ENCODE measurements at places on chromosomes 6 and 20.

DNA sequence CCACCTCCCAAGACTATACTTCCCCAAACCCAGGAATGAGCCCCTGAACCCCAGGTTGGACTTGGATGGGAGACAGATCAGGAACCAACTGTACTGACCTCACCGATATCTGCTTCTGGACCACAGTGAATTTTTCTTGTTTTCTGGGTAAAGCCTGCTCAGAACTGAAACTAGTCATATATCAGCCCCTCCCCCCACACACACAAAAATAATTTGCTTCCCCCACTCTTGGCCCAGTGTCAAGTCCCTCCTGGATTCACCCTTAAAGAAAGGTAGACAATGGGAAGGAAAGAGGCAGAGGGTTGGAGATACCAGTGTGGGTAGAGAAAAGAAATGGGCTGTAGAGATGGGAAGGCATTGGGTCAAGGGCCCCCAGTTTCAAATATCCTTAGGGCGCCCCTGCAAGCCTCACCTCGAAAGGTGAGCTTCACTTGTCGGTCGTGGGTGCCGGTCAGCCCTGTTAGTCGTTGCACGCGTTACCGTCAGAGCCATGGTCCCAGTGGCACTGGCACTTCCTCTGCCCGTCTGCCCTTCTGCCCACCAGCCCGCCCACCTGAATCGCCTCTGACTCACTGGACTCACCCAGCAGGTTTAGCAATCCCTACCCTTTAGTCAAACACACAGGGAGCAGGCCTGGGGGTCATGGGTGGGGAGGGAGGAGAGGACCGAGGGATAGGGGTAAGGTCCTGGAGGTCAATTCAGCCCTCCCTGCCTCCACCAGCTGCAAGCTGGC, 8.5 kb upstream of the SPAG4 start:
- DNase-seq = no peak

DNA sequence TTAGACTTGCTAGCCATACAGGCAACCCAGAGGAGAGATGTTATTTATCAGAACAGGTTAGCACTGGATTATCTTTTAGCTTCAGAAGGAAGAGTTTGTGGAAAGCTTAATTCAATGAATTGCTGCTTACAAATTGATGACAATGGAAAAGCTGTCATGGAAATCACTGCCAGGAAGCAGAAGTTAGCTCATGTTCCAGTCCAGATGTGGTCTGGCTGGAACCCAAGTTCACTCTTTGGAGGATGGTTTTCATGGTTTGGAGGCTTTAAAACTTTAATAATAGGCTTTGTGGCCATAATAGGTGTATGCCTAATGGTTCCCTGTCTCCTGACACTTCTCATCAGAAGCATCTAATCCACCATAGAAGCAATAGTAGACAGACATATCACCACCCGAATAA, 699.0 kb downstream of the PHF3 start:
- no peak for DNase-seq

- no peak for DNase-seq
These were observed 14.6 kb downstream of the TSPYL4 start for GRCh38 chr6:116239256-116239655.

GRCh38 chr20:20427227-20427864, 59.4 kb downstream of the INSM1 start:
- DNase-seq = no peak

GRCh38 chr20:57711311-57711712, 1.5 kb upstream of the PMEPA1 start:
- no peak for DNase-seq

GRCh38 chr6:51411496-51412125, 592.9 kb downstream of the TFAP2B start:
- no peak for DNase-seq

DNA sequence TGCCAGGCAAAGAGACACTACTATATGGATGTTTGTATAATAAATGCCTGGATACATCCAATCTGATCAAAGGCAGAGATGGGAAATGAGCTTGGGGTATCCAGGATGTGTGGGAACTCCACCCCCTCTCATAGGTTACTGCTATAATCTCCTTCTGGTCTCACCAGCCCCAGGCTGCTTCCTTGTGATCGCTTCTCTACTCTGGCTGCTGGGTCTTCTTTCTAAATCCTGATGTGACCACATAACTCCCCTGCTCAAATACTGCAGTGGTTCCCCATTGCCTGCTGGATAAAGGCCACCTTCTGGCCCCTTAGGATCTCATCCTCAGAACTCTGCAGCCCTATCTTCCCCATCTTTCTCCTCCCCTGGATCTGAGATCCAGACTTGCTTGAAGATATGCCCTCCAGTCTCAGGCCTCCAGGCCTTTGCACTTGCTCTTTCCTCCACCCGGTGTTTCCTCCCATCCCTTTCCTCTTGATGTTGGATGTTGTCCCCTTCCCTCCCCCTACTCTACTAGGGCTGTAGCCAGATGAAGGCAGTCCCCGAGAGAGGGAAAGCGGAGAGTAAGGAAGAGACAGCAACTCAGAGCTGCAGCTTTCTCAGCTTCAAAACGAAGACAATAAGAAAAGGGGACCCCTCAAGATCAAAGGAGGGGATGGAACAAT, 828 bp upstream of the XKR7 start:
- DNase-seq = no peak

DNA sequence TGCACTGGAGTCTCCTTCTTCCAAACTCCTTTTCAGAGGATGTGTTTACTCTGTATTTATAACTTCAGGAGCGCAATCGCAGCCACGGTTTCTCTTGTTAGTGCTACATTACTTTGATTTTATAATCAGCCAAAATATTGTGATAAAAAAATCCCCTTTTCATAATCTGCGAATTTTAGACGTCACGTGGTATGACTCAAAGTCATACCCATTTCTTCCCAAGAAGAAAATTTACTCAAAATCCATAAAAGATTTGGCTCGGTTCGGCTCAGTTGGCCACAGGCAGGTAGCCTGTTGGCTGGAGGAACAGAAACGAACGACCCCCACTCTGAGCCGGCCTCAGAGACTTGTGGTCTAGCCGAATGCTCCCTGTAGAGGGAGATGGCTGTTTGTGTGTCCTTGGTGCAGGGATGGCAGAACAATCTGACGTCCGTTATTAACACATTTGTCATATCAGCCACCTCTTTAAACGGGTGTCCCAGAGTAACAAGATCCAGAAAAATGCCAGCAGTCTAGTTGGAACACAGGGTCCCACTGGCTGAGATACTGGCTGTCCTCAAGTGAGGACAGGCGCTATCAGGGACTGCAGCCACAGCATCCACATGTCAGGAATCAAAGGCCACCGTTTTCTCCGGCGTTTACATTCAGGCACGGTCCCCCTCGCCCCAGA, 247.6 kb downstream of the DLL1 start:
- DNase-seq = no peak

- DNase-seq = no peak
These were observed 25.0 kb downstream of the POLR1C start for GRCh38 chr6:43541774-43542471.

DNA sequence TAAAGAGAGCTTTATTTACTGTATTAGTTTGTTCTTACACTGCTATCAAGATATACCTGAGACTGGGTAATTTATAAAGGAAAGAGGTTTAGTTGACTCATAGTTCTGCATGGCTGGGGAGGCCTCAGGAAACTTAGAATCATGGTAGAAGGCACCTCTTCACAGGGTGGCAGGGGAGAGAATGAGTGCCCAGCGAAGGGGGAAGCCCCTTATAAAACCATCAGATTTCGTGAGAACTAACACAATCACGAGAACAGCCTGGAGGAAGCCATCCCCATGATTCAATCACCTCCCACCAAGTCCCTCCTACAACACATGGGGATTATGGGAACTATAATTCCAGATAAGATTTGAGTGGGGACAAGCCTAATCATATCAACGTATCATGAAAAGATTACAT, 27.2 kb downstream of the ARID1B start:
- DNase-seq = no peak

DNA sequence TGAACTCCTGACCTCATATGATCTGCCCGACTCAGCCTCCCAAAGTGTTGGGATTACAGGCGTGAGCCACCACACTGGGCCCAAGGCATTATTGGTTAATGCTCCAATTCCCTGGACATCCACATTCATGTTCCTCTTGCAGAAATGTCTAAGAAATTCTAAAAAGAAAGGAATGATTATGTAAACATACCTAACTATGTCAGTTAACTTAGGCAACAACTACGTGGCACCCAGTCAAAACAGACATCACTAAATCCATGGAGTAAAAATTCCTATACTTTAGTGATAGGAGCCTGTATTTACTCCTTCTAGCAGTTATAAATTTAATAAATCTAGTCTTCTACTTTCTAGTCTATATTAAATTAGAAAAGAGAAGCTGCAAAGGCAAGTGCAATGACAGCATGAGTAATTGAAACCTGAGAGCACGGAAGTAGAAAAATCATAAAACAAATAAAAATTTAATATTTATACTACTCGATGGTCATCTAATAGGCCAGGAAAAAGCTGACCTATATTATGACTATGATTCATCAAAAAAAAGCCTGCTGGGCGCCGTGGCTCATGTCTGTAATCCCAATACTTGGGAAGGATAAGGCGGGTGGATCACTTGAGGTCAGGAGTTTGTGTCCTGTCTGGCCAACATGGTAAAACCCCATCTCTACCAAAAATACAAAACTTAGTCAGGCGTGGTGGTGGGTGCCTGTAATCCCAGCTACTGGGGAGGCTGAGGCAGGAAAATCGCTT, 4.2 kb downstream of the AHI1 start:
- DNase-seq = no peak

DNA sequence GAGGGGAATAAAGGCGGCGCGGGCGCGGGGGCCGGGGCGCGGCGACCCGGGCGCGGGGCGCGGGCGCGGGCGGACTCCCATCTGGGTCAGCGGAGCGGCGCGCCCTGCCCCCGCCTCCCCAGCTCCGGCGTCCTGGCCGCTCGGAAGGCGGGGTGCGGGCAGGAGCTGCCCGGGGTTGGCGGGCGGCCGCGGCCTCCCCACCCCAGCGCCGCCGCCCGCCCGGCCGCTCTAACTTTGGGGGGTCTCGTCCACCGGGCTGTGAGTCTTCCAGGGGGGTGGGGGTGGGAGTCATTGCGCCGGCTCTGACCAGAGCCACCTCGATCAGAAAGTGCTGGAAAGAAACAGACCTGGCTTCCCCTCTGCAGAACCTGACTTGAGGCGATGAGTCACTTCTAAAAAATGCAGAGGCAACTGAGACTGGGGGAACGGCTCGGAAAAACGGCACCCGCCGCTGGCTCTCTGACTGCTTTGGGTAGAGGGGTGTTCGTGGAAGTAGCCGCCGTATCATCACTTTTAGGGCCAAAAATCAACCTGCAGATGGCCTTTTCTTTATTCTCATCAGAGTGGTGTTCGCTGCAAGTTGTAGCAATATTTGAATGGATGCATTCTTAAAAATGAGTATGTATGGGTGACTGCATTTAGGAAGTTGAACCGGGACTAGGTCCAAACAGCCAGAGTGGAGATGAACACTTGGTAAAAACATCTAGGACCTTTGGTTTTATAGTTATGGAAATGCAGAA, 667 bp downstream of the CAP2 start:
- peak; percentile 20 for DNase-seq

- DNase-seq = no peak
These were observed 25.2 kb downstream of the UCKL1 start for GRCh38 chr20:63930971-63931553.

GRCh38 chr20:39103732-39104131, 141.6 kb downstream of the DHX35 start:
- DNase-seq = no peak

- no peak for DNase-seq
These were observed 35.7 kb upstream of the HAO1 start for GRCh38 chr20:7975851-7976414.

- DNase-seq = no peak
These were observed 239.6 kb downstream of the CDKAL1 start for GRCh38 chr6:20773822-20774221.

- DNase-seq = no peak
These were observed at the start of gene RAB44 for GRCh38 chr6:36697481-36697903. Gene RAB44, plus strand, starts transcription at chr6:36697826. Its CDS starts 6,410 bp downstream, at chr6:36704236.

GRCh38 chr20:17456279-17456678, 74.9 kb downstream of the BFSP1 start:
- DNase-seq = no peak

DNA sequence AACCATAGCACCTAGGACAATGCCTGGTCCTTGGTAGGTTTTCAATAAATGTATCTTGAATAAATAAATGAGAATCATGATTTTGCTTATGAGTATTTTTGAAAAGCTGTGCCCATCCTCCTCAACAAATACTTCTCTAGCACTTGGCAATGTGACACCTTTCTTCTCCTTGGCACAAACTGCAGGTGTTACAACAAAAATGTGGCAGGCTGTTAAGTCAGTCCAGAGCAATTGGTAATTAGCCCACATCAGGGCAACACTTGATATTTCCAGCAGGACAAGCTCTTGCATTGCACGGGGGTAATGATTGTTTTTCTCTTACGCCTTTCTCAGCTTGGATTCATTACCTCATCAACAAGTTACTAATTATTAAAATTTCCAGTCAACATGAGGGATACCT, 31.6 kb upstream of the SNX9 start:
- DNase-seq = no peak

GRCh38 chr20:24340933-24341332, 128.5 kb upstream of the SYNDIG1 start:
- no peak for DNase-seq

- DNase-seq = no peak
These were observed 17.8 kb upstream of the TMEM14A start for GRCh38 chr6:52653151-52653550.

DNA sequence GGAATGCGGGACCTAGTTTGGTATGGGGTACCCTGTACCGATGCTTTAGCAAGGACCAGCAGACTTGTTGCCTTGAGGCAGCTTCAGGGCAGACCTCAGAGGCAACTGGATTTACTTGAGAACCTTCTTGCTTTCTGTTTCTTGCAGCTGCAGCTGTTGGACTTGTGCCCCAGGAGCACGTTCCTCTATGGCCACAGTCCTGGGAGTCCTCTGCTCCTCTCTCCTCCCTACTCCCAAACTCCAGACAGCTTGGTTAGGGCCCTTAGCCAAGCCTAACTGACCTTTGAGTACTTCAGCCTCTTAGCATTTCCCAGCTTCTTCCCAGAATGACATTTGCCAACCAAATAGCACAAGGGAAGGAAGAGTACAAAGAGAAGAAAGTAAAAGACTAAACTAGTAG, 34.7 kb downstream of the GHRH start:
- no peak for DNase-seq

GRCh38 chr6:5468586-5468985, 207.3 kb downstream of the FARS2 start:
- DNase-seq = no peak

GRCh38 chr6:137800762-137801161, 66.3 kb upstream of the TNFAIP3 start:
- DNase-seq = no peak

- no peak for DNase-seq
These were observed 253.6 kb upstream of the EXOC2 start for GRCh38 chr6:946546-946945.
